Peyer's patch (tissue), 4 donors: ENCODE measurements at places on chromosomes 16 and 17. TPM values are rescaled to one million over a fixed set of nuclear protein-coding genes. Genes with fewer than 3 reads are reported as not detected.
A peak's percentile ranks its signal among the peaks of the same experiment; 100 is the strongest.

NACA2 gene
- total RNA-seq: not detected

DNA sequence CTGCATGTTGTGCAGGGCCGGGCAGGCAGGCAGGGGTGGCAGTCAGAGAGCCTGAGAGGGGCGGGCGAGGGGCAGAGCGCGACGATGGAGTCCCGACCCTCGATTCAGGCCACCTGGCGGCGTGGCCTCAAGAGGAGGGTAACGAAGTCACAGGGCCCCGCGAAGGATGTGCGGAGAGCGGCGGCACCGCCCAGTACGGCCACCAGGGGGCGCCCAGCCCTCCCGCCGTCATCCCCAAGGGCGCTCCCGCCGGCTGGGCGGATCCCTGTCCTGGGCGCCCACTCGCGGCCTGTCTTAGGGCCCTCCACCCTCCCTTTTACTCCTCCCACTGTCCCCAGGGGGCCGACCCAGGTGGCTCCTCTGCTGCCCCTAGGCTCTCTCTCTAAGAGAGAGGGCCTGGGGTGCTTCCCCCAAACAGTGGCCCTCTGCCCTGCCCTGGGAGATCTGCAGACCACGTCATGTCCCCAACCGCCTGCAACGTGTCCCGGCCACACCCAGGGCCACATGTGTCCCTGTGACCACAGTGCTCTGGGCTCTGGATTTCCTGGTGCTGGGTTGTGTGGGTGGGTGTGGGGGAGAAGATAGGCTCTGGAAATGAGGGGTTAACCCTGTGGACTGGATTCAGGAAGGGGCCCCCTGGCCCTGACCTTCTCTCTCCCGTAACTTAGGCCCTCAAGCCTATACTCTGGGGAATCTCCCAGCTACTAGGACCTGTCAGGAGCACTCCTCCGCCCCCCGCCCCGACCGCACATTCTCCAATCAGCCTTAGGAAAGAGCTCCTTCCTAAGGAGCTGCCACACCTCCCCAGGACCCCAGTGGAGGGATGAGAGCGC, 5.9 kb downstream of the DPEP2 start:
- H3K36me3 ChIP-seq: no peaks in the 10 kb centered on the region
- H3K4me3 ChIP-seq: peak overlapping the region; percentile 45
- peaks cover 19% of the 10 kb centered on the region for H3K4me1 ChIP-seq
- DNase-seq: peak; percentile 94
- H3K27ac ChIP-seq: peak overlapping the region; percentile 81

DNA sequence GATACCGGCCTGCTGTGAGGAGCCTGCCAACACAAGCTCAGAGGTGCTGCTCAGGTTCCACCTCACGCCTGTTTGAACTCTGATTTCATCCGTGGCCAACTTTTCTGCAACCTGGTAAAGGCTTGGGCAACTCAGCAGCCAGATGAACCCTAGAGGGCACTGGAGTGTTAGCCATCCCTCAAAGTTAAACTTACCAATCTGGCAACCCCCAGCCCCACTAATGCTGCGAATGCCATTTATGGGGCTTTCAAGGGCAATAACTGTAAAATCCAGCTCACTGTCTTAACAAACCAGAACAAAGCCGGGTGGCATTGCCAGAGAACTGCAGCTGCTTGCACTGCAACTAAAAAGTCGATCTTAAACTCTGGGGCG, 105.5 kb downstream of the AXIN2 start:
- H3K36me3 ChIP-seq: no peaks in the 10 kb centered on the region
- H3K27me3 ChIP-seq: no peaks in the 10 kb centered on the region
- no peak overlapping the region for H3K4me3 ChIP-seq
- DNase-seq: no peak

- peak overlapping the region; percentile 71 for H3K27ac ChIP-seq
- H3K4me1 ChIP-seq: peaks cover 28% of the 10 kb centered on the region
- H3K36me3 ChIP-seq: no peaks in the 10 kb centered on the region
- H3K27me3 ChIP-seq: no peaks in the 10 kb centered on the region
- DNase-seq: peak; percentile 72
- peak overlapping the region; percentile 67 for H3K4me3 ChIP-seq
Observed at GRCh38 chr16:48365601-48366164, 19.5 kb downstream of the SIAH1 start.

GRCh38 chr17:75900691-75901533, 3.8 kb downstream of the MRPL38 start:
- no peak for DNase-seq
- peaks cover 2% of the 10 kb centered on the region for H3K4me1 ChIP-seq
- no peaks in the 10 kb centered on the region for H3K27me3 ChIP-seq
- peaks cover 55% of the 10 kb centered on the region for H3K36me3 ChIP-seq
- H3K4me3 ChIP-seq: no peak overlapping the region
